ENCODE measurements at places on chromosomes 6 and 20. TPM values are rescaled to one million over a fixed set of nuclear protein-coding genes. Genes with fewer than 3 reads are reported as not detected.

The MARCKS gene
- 126 TPM for total RNA-seq

DNA sequence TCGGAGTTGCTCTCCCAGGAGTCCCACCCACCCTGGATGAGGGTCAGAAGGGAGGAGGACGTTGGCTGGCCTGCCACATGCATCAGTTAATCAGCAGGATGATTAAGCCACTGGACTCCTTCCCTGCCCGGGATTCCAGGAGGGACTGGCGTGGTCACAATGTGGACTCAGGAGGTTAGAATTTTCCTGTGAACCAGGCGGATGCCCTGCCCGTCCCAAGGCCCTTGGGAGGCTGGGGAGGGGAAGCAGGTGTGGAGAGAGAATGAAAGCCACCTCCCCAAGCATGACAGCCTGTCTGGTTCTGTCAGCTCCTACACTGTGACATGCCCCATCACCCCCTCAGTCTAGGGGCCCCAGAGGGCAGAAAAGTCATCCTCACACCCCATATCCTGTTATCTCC lies 11.6 kb upstream of the ITPR3 start:
- H3K27ac ChIP-seq: no peak overlapping the region
- no peak for DNase-seq
- H3K27me3 ChIP-seq: peaks cover 4% of the 10 kb centered on the region
- H3K36me3 ChIP-seq: peaks cover 4% of the 10 kb centered on the region
- H3K4me3 ChIP-seq: no peak overlapping the region

GRCh38 chr6:43927532-43928210 lies 157.7 kb downstream of the VEGFA start:
- no peak for DNase-seq
- no peak overlapping the region for H3K27ac ChIP-seq
- peaks cover 18% of the 10 kb centered on the region for H3K4me1 ChIP-seq
- H3K27me3 ChIP-seq: no peaks in the 10 kb centered on the region
- no peaks in the 10 kb centered on the region for H3K36me3 ChIP-seq

The ATXN1 gene
- total RNA-seq: 8.8 TPM

GRCh38 chr6:43510827-43511163 lies 649 bp upstream of the LRRC73 start:
- no peak overlapping the region for H3K27ac ChIP-seq
- H3K4me1 ChIP-seq: peaks cover 31% of the 10 kb centered on the region
- H3K4me3 ChIP-seq: peak overlapping the region; percentile 66
- peaks cover 28% of the 10 kb centered on the region for H3K27me3 ChIP-seq
- no peak for DNase-seq

Measured in WTC11 (cell line).